ENCODE measurements at places on chromosomes 11 and 22. TPM values are rescaled to one million over a fixed set of nuclear protein-coding genes. Genes with fewer than 3 reads are reported as not detected.
A peak's percentile ranks its signal among the peaks of the same experiment; 100 is the strongest.

- DNase-seq: peak; percentile 46
These were observed 7.3 kb upstream of the SYT7 start for GRCh38 chr11:61587951-61588727.

GRCh38 chr11:14358729-14359439 lies at the start of gene RRAS2:
RRAS2 (minus strand) TSS chr11:14359183; CDS start chr11:14358870, 313 bp downstream.
- DNase-seq: peak; percentile 86

DNA sequence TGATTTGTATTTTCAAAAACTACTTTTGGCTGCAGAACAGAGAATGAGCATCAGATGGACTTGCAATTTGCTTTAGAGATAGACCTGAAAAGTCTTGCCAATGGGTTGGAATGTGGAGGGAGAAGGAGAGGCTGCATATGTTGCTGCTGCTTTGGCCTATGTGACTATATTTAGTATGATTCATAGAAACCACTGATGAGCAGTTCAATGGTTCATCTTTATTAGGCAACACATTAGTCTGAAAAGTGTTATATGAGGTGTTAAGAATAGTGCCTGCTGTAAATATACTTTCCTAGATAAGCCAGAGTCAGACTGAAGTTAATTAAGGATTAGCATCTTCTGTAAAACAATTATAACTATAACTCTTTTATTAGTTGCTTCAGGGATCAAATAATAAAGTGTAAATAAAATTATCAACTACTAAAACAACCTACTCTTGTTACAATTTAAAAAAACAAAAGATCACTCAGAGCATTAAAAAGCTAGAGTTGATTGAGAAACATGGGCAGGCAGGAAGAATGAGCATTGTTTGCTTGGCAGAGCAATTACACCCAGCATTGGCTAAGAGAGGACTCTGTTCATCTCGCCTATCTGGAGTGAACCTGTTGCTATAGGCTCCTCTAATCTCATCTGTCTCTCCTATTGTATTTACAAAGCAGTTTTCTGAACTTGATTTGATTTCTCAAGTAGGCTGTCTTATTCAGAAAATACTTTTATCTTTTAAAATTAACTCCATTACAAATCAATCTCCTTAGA lies 36.3 kb downstream of the HORMAD2 start:
- no peak for DNase-seq

DNA sequence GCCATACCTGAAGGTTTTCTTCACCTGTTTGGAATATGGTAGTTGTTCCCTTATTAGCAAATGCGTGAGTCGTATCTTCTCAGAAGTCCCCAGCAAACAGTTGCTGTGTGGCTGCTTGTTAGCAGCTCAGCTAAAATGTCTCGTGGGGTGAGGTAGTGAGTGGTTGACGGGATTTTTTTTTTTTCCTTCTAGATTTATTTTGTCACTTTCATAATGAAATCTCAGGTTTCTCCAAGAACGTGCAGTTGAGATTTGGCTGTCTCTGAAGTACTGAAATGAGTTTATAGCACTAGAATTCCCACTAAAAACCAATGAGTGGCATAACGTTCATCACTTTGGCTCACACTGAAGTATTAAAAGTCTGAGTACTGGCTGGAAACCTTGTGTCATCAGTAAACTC lies 16.8 kb downstream of the RCN1 start:
- no peak for DNase-seq

DNA sequence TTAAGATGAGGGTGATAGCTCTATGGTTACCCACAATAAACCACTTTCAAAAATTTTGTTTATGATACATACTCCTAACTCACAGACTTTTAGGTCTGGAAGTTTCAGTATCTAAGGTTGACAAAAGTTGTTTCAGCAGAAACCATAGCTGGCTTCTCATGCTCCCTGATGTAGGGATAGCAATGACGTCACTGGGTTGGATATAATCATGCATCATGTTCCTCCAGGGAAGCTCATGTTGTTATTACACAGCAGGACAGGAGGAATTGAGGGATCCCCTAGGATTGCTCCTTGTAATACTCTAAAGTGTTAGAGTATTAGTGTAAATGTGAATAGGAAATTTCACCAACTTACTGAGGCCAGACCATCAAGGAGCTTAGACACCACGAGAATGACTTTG lies 23.6 kb downstream of the APOL3 start:
- DNase-seq: no peak

DNA sequence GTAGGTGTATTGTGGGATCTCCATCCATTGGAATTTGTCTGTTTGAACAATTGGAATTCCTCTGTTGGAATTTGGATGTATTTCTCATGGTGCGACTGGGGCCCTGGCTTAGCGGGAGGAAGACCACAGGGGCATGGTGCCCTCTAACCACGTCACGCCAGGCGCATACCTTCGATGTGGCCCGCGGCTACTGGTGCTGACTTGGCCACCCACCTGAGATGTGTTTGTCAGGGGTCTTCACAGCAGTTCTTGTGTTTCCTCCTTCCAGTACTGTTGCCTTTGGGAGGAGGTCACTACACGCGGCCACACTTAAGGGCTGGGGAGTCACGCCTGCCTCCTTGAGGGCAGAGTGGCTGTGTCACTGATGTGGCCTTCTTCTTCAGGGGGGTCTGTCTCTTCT lies 36.6 kb upstream of the GRAMD4 start:
- no peak for DNase-seq

DNA sequence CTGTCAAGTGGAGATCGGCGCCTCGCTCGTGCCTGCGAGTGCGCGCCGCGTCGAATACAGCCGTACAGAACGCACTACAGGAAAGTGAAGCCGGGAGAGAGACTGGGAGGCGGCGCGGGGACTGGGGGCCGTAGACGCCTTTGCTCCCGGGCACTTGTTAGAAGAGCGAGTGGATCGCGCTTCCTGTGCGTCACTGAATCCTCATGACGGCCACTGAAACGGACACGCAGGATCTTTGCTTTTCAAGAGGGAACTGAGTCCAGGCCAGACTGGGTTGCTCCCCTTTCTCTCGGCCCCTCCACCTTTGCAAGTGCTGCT lies 314 bp downstream of the RIC8A start:
- DNase-seq: peak; percentile 72

DNA sequence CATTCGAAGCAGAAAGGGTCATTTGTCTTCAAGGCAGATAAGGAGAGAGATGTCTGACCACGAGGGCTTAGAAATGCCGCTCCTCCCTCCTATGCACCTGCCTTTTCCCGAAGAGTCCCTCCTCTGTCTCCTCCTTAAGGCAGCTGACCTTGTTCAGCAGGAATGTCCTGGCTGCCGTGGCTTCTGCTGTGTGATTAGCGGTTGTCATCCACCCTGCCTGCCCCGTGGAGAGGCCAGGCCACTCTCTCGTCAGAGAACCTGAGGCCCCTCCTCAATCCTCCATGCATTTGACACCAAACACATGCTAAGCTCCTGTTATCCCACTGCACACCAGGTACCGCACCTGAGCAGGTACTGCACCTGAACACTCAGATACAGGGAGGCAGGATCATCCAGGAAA lies 834.6 kb downstream of the TBC1D22A start:
- peak; percentile 9 for DNase-seq

SLC25A45 gene
- polyA plus RNA-seq: 7.1 TPM

OR51I1 gene
- not detected for polyA plus RNA-seq

OR2AG2 gene
- polyA plus RNA-seq: not detected
